Activated T-cell treated with anti-CD3 and anti-CD28 coated beads, Interleukin-2, amount 50 U/mL, for 4 hours (primary cell): ENCODE measurements at places on chromosomes 6 and 20.

DNA sequence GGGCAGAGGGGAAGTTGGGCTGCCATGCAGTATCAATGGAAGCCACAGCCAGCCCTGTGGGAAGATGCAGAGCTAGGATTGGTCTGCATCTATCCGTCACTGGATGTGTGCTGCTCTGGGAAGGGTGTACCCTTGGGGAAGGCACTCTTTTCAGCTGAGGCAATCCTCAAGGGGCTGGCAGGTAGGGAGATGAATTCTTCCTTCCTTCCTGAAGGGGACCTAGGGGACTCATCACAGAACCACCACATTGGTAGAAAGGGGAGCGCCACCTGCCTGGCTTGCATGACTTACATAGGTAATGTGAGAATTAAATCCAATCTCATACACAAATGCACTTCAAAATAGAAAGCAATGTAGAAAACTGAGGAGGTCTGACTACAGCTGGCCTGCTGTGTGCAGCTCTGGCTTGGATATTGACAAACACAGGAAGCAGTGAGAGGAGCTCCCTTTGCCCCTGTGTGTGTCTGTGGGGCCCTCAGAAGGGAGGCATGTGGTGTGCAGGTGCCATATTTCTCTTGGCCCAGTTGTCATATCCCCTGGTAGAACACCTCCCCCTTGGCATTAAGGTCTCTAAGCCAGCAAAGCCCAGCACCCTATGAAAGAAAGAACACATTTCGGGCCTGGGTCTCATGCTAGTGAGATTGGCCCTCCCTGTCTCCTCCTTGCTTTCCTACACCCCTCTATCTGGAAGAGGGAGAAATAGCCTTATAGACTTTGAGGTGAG, 260.3 kb upstream of the MOCS1 start:
- no peak for DNase-seq

- no peak for DNase-seq
Measured at GRCh38 chr6:77363702-77364101, 99.6 kb downstream of the HTR1B start.

- DNase-seq = no peak
Measured at GRCh38 chr6:140020207-140020791, 645.9 kb upstream of the CITED2 start.

DNA sequence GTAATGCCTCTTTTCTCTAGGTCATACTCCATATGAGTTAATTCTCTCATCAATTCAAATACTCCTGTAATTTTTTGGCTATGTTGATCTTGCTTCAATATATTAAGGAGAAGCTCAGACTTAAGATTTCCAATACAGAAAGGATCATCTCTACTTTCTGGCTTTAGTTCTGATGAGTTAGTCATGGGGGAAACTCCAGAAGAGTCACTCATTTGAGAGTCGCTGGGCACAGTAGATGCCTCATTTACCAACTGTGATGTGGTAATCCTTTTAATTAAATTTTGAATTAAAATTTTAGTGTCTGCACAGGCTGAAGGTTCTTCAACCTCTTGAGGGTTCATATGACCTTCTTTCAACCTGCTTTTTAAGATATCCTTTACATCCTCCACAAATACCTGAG, 38.5 kb downstream of the DST start:
- DNase-seq = no peak

GRCh38 chr6:119896806-119897205, 547.2 kb upstream of the MAN1A1 start:
- DNase-seq = no peak

DNA sequence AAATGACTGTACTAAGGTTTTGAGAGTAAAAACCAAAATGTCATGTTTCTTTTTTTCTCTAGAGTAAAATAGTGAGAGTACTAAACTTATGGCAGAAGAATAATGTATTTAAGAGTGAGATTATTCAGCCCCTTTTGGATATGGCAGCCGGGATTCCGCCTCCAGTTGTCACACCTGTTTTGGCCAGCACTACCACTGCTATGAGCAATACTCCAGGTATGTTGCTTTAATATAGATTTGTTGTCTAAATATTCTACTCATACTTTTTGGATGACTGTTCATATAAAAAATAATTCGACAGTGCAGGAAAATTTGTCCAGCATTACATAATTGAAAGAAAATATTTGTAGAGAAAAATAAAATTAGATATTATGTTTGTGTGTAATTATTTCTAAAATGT, 59.5 kb downstream of the SCAF8 start:
- no peak for DNase-seq

- no peak for DNase-seq
Measured at GRCh38 chr6:2830183-2830582, 11.5 kb downstream of the SERPINB1 start.

DNA sequence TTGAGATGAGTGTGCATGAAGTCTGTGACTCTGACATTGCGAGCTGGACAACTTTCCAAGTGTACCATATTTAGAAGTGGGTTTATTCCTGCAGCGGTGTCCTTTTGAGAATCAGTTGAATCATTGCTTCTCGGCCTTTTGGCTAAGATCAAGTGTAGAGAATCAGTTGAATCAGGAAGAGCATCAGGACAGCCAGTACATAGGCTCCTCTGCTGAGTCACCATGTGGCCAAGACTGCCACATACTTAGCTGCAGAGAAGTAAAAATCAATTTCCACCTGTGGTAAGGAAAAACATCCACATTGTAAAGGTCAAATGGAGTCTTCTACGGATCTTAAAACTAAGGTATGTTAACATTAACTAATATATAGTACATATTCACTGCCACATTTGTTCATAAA, 428.4 kb upstream of the MARCKS start:
- DNase-seq = no peak

- DNase-seq = no peak
Measured at GRCh38 chr6:163947276-163947675, 532.8 kb downstream of the QKI start.

- no peak for DNase-seq
Measured at GRCh38 chr6:8539453-8539852, 104.1 kb upstream of the SLC35B3 start.

GRCh38 chr6:50818020-50818419, 651 bp upstream of the TFAP2B start:
- DNase-seq = no peak

- DNase-seq = peak; percentile 49
Measured at GRCh38 chr6:26223650-26224546, 136.7 kb downstream of the HFE start.

DNA sequence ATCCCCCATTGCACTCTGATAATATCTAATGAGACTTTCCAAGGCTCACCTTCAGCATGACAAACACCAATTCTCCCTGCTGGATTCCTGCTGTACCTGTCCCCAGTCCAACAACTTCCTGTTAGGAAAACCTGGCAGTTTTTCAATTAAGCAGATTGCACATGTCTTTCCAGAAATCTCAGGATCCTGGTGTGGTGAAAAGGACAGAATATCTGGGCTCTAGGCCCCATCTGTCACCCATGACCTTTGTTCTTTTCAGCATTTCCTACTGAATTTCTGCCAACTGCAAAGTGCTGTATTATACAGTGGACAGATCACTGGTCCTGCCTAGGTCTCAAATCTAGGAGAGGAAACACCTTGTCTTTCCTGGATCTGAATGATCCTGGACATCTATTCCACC, 27.7 kb upstream of the DTNBP1 start:
- no peak for DNase-seq

GRCh38 chr6:7468382-7469081, 72.9 kb upstream of the DSP start:
- no peak for DNase-seq

DNA sequence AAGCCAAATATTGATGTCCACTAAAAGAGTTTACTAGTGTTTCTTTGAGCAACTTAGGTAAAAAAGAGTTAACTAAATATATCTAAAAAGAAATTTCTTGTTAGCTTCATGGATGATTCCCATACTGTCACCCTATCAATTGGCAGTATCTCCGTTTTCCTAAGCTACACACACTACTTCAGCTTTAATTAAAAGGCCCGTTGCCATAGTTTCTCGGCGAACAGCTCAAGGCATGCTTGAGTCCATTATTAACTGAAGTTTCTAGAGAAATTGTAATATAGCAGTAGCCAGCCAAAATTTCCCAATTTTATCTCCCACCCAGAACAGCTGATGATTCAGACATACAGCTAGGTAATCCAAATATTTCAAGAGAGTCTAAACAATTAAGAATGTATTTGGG, 20.0 kb upstream of the BEND6 start:
- no peak for DNase-seq

GRCh38 chr6:168050881-168051586, 28.0 kb downstream of the FRMD1 start:
- DNase-seq = no peak

- DNase-seq = no peak
Measured at GRCh38 chr20:18019068-18019467, 38.6 kb downstream of the OVOL2 start.
